CD4-positive, alpha-beta memory T cell (primary cell): ENCODE measurements at places on chromosomes 13 and 19.

- DNase-seq: no peak
Measured at GRCh38 chr19:12052091-12052496, 667 bp downstream of the ZNF878 start.

- no peak for DNase-seq
Measured at GRCh38 chr19:21850656-21851255, 14.8 kb upstream of the ZNF43 start.

- DNase-seq: no peak
Measured at GRCh38 chr19:7540761-7541474, 5.4 kb downstream of the PNPLA6 start.

- no peak for DNase-seq
Measured at GRCh38 chr19:14437578-14438140, 4.6 kb downstream of the PKN1 start.

- no peak for DNase-seq
Measured at GRCh38 chr19:23769691-23770468, 11.2 kb upstream of the ZNF681 start.

GRCh38 chr13:23500849-23501248 is 67.3 kb upstream of the SACS start:
- no peak for DNase-seq

DNA sequence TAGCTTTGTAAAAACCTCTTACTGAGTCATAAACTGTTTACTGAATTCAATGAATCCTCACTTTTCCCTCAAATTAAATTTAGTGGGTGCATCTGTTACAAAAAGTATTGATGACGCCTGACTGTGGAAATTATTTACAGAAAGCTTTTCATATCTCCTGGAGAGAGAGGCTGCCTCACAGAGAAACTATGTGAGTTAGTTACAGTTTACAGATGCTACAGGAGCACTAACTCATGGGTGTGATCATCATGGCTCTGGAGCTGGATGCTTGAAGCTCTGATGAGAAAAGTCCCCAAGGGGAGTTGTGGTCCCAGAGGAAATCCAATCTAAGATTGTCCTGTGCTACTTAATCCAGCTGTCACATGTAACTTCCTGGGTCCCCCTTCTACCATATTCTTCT is 590.8 kb downstream of the LMO7 start:
- DNase-seq: no peak

DNA sequence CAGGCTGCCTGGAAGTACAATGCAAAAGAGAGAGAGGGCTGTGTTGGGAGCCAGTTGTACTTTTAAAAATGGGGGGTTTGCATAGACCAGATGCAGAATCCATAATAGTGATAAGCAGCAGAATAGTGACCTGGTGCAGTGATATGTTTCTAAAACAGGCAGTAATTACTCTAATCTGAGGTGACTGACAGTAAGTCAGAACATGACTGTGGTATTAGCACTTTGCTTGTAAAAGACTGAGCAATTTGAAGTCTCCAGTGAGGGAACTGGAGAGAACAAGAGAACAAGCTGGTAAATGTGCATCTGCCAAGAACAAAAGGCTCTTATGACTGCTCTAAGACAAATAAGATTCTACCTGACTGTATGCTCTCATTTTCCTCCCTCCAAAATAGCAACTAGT is 383.4 kb downstream of the ITGBL1 start:
- no peak for DNase-seq

- DNase-seq: no peak
Measured at GRCh38 chr13:47892374-47892773, 108.7 kb downstream of the SUCLA2 start.

GRCh38 chr13:76879203-76879882 is 6.9 kb downstream of the KCTD12 start:
- DNase-seq: peak; percentile 48

DNA sequence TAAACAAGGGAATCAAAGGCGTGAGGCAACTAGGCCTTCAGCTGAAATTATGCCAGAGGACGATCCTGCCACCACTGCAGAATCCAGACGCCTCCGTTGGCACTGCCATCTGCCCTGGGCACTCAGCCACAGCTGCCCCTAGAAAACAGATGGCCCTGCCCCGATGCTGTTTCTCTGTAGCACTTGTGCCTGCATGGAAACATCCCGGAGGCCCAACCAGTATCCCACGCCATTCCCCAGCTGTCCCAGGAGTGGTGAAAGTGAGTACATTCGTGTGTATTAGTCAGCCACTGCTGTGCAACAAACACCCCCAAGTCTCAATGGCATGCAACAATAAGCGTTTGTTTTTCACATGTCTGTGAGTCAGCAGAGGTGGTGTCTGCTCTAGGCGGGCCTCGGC is 8.9 kb upstream of the CRTC1 start:
- DNase-seq: no peak

GRCh38 chr19:41784312-41784711 is 12.1 kb upstream of the CEACAM3 start:
- DNase-seq: no peak

- no peak for DNase-seq
Measured at GRCh38 chr13:110772091-110772984, 58.8 kb downstream of the ING1 start.

DNA sequence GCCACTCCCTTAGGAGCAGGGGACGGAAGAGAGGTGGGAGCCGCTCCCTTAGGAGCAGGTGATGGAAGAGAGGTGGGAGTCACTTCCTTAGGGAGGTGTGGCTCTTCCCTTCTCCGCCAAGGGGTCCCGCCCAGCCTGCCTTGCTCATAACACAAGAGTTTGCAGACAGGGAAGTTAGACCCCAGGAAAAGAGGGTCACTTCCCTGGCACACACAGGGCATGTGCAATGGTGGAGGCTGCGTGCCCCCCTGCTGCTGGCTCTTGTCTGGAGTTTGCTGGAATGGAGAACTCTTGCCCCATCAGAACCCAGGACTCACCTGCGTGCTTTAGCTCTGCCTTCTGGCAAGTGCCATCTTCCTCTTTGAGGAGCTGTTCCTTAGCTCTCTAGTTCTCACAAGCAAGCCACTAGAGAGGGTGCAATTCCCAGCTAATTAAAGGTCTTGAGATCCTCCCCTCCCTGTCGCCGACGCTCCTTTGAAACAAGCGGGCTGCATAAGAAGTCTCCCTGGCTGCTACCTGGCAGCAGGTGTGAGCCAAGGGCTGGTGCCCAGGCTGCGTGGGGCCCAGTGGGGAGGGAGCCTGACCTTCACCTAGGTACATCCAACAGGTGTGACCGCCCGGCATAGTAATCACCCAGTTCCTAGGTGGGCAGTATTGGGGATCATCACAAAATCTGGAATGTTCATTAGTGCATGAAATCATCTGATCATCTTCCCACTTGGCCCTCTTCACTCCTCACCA is 281.6 kb downstream of the ZNF536 start:
- DNase-seq: no peak

GRCh38 chr19:4233282-4233853 is 4.0 kb downstream of the EBI3 start:
- DNase-seq: peak; percentile 56

GRCh38 chr19:10812196-10812595 is 23.8 kb downstream of the TMED1 start:
- DNase-seq: no peak

DNA sequence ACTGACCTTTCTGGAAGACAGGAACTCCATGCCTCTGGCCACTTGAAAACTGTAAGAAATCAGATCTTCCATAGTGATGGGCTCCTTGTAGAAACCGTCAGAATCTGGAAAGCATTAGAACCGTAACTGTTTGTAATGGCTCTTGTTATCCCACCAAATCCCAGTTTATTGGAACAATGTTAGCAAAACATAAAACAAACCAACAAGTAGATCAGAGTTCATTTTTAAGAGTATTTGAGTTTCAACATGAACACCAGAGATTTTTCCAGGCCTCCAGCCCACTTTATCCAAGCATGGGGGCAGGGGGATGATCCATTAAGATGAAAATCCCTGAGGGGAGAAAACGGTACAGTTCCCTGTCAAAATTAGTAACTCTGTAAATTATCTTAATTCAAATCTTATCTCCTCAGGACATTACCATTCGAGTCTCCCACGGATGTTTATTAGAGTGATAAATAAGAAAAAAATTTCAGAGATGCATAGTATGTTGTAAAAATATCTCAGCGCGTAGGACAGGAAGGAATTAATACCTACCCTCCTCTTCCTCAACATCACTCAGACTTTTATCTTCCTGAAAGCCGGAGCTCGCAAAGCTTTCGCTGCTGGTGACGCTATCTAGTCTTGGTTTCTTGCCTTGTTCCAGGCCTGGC is 172.5 kb downstream of the FLT1 start:
- no peak for DNase-seq

GRCh38 chr13:108828086-108828815 is 198.8 kb downstream of the MYO16 start:
- no peak for DNase-seq

DNA sequence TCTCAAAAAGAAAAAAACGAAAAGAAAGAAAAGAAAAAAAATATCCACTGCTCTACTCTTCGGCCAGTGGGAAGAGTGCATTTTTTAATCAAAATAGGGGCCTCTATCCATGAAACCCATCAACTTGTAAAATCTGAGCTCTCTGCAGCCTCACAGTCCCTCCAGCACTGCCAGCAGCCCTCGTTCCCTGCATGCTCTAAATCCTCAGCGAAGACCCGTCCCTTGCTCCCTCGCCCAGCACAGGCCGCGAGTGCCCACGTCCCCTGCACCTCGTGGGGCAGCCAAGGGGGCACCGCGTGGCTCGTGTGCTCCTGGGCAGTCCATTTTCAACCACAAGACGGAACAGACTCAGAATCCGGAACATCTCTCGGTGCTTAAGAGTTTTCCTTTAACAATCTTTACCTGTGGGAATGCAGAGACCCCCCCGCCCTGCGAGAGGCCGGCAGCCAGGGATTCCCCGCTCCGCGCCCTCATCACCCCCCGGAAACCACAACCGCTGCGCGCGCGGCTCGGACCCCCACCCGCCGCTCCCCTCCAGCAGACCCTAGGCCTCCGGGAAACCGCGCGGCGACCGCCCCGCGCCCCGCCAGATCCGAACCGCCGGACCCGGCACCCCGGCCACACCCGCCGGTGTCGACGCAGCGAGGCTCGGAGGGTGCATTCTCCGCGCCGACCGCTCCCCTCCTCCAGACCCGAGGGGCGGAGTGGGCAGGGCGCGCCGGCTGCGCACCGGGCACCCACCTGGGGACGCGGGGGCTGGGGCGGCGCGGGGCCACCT is 638 bp downstream of the ANKRD27 start:
- DNase-seq: no peak

DNA sequence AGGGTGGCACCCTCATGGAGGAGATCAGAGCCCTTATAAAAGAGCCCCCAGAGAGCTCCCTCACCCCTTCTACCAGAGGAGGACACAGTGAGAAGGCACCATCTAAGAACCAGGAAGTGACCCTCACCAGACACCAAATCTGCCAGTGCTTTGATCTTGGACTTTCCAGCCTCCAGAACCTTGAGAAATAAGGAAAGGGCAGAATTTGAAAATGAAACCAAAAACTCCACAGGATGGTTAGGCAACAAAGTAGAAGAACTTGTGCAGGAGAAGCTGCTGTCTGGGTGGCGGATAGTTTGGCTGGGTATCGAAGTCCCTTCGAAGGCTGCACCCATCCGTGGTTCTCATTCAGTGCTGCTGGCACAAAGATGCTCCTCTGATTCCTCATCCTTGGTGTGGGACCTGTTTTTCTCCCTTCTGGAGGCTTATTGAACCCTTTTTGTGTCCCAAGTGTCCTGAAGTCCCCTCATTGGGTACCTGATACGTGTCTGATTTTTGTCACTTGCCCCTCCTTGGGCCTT is 130.8 kb downstream of the KDM4B start:
- no peak for DNase-seq

GRCh38 chr13:113840541-113841352 is 23.1 kb downstream of the GAS6 start:
- no peak for DNase-seq

DNA sequence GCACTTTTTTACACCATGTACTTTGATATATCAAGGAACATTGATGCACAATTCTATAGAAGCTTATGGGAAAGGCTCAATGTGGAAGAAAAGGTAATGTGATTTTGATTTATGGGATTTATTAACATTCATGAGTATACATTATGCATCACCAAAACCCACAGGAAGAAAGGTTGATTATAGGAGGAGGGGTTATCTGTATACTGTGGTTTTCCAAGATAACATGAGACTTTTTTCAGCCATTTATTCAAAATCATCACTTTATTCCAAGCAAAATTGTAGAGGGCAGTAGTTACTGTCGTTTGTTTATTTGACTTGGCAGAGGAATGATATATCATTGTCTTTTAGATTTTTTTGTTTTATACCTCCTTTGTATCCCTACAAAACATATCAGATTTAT is 54.9 kb downstream of the WDFY2 start:
- no peak for DNase-seq

- no peak for DNase-seq
Measured at GRCh38 chr19:7445104-7445503, 43.7 kb downstream of the PEX11G start.

- DNase-seq: no peak
Measured at GRCh38 chr19:8307400-8307964, 676 bp downstream of the CD320 start.

DNA sequence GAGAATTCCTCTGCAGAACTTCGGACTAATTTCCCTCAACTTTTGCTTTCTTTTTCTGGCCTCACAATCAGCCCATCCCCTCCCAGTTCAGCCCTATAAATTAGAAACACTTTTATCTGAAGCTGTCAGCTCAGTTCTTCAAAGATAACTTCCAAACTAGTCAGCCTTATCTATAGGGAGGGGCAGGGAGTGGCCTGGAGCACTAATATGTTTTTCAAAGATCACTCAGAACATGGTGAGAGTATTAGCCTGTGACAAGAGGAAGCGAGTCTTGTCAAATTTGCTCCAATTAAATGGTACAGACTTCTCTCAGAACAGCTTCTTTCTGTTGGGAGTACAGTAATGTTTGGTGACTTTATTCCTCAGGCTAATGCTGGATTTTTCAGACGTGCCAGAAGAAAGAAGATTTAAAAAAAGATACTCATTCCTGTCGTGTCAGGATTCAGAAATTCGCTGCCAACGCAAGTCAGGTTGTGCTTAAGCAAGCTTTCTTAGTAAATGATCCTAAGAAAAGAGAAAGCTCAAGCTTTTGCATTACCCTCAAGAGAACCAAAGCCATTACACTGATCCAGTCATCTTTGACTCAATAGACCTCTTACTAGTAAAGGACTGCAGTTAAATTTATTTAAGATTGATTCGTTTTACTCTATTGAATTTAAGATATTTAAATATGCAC is 1033.6 kb downstream of the SLITRK5 start:
- DNase-seq: no peak
